Activated CD4-positive, alpha-beta T cell treated with anti-CD3 and anti-CD28 coated beads, Interleukin-2, amount 10 ng/mL, durations not matched to agents 24 days and 14 days (primary cell): ENCODE measurements at places on chromosomes 5 and 9.

GRCh38 chr5:65299861-65300260 is 181.9 kb downstream of the ADAMTS6 start:
- DNase-seq: no peak

DNA sequence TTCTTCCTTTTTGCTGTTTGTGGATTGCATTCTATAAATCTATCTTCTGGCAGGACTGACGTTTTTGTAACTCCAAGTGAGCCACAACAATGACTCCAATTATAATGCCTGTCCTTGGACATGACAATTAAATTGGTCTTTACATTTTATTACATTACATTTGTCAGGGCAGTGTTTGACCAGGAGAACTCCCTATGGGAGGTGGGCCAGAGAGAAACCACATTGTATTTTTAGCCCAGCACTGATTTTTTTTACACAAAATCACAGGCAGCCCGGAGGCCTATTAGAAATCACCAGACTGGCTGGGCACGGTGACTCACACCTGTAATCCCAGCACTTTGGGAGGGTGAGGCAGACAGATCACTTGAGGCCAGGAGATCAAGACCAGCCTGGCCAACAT is 99.1 kb upstream of the SMC5 start:
- no peak for DNase-seq

GRCh38 chr5:42798284-42799240 is 13.1 kb downstream of the SELENOP start:
- DNase-seq: no peak

- no peak for DNase-seq
Observed at GRCh38 chr5:4643190-4643589, 496.9 kb upstream of the ADAMTS16 start.

- DNase-seq: no peak
Observed at GRCh38 chr5:54520940-54521339, 3.4 kb downstream of the SNX18 start.

DNA sequence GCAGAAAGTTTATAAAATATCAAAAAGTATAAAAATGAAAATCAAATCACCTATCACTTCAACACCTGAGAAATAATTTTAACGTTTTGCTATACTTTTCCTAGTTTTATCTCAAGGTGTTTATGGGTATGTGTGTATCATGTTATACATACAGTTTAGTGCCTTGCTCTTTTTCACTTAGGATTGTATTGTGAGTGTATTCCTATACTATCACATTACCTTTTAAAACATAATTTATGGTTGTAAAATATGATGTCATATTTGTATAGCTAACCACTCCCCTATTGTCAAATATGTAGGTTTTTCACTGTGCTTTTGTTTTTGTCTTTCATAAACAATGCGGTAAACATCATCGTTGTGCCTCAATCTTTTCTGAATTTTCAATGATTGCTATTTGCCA is 479.9 kb downstream of the SPOCK1 start:
- DNase-seq: no peak
